COLO829 (cell line): ENCODE measurements at places on chromosomes 6 and 20.

DNA sequence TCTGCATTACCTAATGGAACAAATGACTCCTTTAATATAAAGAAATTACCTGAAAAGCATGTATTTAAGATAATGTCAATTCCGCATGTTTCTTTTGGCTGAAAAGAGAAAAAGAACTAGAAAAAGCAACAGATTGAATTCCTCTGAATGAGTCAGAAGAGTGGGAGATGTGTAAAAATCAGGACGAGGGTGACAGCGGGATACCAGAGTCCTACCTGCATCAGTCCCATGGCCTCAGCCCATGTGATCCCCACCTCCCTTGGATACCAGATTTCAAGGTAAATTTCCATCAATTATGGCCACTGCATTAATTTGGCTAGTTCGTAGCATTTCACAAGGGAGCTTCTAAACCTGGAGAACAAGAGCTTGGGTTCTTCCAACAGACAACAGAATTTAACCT lies 10.0 kb upstream of the MOXD1 start:
- DNase-seq = no peak

- no peak for DNase-seq
Observed at GRCh38 chr6:44789806-44790205, 402.3 kb downstream of the CDC5L start.

DNA sequence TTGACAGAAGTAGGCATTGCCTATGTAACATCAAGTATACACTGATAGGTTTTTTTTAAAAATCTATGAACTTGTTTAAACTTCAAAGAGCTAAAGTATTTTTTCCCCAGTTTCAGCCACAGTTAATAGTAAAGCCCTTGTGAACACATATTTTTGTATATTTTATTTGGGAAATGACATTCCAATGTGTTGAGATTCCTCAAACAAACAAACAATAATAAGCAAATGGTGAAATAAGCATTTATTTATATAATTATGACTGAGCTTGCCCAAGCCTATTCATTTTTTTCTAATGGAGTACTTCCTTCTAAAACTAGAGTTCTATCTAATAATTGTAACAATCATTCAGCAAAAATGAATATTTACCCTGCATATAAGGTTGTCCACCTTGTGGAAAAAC lies 12.5 kb downstream of the SYCP2 start:
- no peak for DNase-seq

DNA sequence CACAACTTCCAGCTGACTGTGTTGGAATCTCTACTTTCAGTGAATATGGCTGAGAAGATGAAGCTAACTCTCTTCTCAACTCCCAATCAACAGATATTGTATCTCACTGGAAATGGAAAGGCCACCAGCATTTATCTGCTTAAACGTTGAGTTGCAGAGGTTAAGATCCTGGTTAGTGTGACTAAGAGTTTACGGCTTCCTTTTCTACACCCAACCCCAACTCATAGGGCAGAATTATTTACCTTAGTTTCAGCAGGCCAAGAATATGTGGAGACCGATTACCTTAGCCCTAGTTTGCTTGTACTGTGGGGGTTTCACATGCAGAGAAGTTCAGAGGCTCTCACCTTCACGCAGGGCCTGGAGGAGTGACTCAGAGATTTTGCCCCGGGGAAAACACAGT lies 1026.6 kb downstream of the EYS start:
- no peak for DNase-seq

- DNase-seq = no peak
Observed at GRCh38 chr6:149129371-149130077, 188.0 kb upstream of the TAB2 start.

GRCh38 chr20:60649541-60649940 lies 602.5 kb upstream of the CDH4 start:
- DNase-seq = no peak

GRCh38 chr6:149586149-149586548 lies 20.0 kb downstream of the GINM1 start:
- no peak for DNase-seq

- no peak for DNase-seq
Observed at GRCh38 chr6:110325197-110325596, 33.0 kb downstream of the METTL24 start.

GRCh38 chr6:79812195-79812594 lies 135.2 kb downstream of the ELOVL4 start:
- DNase-seq = no peak

DNA sequence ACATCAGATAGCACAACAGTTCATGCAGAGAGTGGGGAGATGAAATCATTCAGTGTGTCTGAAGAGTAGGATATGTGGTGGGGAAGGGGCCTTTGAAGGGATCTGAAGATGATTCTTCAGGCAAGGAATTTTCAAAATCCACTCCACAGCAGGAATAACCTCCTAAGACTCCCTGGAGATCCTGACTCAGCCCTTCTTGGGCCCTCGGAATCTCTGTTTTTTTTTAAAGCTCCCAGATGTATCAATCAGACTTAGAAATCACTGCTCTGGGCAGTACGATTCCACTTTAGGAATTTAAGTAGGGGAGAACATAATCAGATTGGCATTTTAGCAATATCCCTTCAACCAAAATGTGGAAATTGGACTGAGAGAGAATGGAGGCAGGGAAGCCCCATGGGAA lies 55.5 kb downstream of the RIOK1 start:
- no peak for DNase-seq

- DNase-seq = no peak
Observed at GRCh38 chr20:3031524-3032147, 11.8 kb upstream of the GNRH2 start.

GRCh38 chr6:15535495-15536197 lies 127.2 kb downstream of the DTNBP1 start:
- DNase-seq = no peak

GRCh38 chr20:61839912-61840778 lies 225.5 kb downstream of the TAF4 start:
- DNase-seq = no peak

DNA sequence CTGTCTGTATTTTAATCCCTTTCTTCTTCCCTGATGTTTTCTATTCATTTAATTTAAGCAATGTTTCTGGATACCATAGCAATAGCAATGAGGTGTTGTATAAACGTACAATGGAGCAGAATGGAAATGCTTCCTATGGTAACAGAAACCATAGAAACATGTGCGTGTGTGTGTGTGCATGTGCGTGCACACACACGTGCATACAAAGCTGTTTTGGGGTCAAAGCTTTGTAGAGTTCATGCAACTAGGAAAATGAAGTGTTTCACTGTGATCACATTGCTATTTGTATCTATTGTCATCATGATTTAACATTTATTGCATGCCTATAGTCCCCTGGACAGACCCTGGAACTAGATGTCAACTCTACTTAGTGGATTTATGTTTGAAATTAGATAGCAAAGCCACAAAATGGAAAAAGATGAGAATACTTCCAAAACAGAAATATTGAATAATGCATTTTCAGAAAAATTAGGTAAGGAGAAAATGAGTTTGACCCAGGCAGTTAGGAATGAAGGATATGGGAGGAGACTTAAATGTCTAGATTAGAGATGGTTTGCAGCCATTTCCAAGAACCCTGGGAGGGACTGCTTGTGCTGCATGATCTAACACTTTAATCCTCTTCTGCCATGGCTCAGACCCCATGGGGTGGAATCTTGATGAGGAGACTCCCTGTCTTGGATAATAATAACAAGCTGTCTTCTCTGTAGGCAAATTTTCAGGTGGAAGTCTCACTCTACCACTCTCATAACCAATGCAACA lies 124.4 kb downstream of the TRMT11 start:
- DNase-seq = no peak

GRCh38 chr6:150528648-150529285 lies 70.9 kb upstream of the PLEKHG1 start:
- no peak for DNase-seq

DNA sequence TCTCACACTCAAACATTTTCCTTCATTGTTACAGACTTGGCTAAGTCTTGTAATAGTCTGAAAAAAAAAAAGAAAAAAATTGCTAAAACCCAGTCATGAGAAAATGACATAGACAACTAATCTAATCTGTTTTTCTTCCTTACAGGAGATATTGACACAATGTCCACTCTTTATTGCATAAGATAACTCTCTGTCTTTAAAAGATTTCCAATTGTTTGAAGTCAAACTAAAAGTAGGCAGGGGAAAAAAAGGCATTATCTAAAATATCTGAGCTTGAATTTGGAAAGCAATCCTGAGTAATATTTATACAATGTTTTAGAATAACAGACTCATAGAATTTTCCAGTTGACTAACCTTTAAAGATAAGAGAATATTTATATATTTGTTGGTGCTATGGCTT lies 233.0 kb upstream of the CEP162 start:
- DNase-seq = no peak

DNA sequence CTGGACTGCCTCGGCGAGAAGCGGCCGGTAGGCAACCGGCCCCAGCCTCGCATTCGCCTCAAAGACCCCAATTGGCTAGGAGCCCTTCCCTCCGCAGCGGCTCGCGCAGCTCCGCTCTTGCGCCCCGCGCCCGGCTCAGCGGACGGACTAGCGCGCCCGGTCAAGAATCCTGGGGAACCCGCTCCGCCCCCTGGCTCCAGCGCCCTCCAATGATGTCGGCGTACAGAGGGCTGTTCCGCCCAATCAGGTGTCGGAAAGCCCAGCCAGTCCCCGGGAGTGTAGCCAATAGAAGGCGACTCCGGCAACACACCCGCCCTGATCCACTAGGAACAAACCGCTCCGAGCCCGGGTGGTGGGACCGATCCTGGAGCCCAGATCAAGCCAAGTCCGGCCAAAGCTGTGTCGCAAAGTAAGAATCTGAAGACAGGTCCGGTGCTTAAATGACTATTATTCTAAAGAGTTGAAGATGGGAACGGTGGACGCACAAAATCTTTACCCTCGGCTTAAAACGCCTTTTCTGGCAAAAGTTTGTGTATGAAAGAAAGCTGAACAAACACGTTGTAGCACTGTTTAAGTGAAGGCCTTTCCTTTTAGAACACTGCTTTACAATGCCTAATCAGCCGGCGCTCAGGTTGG lies 132.2 kb downstream of the OGFRL1 start:
- peak; percentile 86 for DNase-seq

DNA sequence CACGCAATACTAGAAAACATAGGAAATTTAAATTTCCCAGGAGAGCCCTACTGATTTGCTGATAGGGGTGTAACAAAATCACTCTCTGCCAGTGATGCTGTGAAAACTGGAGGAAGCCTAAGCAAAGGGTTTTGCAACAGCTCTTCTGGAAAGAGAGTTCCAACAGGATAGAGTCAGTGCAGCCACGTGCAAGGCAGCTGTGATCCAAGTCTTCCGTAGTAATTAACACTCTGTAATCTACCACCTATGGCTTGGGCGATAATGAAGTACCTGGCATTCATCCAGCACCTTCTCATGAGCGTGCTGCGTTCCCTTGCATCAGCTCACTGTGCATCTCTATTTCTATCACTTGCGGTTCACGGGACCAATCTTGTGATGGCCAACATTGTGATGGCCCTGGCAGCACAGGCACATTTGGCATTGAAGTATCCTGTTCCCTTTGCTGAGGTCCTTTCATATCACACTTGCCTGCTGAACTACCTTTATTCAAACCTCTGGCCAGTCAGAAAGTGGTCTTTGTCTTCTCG lies 48.2 kb downstream of the IRF4 start:
- DNase-seq = no peak

GRCh38 chr20:45798935-45799642 lies 7.3 kb downstream of the DNTTIP1 start:
- DNase-seq = peak; percentile 59

- no peak for DNase-seq
Observed at GRCh38 chr6:129543981-129544380, 166.0 kb downstream of the ARHGAP18 start.

- no peak for DNase-seq
Observed at GRCh38 chr6:149266659-149267058, 50.9 kb upstream of the TAB2 start.

DNA sequence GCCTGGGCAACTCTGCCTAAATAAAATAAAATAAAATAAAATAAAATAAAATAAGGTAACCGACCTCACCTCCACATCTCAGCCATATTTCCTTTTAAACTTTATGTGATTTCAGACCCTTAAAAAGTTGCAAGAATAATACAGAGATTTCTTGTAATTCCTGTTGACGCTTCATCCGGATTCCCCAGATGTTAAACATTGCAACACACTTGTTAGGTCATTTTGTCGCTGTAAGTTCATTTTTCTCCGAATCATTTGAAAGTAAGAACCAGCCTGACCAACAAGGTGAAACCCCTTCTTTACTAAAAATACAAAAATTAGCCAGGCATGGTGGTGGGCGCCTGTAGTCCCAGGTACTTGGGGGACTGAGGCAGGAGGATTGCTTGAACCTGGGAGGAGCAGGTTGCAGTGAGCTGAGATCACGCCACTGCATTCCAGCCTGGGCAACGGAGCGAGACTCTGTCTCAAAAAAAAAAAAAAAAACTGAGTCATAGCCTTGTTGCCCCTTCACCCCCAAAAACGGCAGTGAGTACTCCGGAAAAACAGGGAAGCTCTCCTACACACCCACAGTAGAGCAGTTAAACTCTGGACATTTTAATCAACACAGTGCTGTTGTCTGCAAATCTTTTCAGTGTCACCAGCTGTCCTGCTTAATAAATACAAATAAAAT lies 5.9 kb downstream of the PYGB start:
- DNase-seq = no peak

DNA sequence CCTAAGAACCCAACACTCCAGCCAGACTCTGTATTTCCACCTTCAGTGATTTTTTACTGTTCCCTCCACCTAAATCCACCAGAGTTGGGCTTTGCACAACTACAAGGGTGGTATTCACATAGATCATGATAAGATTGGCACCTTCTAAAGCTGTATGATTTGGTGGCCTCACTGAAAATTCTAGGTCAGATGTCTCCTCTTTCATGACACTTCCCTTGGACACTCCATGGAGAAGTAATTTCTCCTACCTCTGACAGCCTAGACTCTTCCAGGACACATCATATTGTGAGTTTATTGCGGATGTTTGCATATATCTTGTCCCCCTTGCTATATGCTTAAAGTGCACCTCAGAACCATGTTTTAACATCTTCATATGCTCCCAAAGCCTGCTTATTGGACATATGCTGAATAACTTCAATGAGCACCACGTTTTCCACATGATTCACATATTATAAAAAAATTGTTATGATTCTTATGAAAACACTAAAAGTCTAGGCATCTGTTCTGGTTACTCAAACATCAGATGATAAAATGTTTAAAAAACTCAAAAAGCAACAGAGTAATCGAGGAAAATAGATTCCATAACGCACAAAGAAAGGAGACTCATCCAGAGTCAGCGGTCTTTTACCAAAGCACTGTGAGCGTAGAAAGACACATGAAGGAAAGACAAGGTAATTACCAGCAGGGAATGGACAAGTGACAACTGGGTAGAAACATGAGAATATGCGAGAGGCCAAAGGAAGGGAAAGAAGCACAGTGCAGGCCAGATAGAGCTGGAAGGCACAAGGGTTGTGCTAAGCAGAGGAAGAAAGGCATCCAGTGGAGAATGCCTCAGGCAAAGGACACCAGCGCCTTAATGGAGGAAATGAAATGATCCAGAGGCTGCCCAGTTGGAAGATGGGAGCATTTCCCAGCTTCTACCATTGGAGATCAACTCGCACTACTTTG lies 46.5 kb downstream of the KIF16B start:
- DNase-seq = no peak

GRCh38 chr6:42745083-42745639 lies 742 bp downstream of the TBCC start:
- no peak for DNase-seq

- DNase-seq = no peak
Observed at GRCh38 chr6:10692965-10693538, 1.4 kb downstream of the C6orf52 start.
